Islet precursor cell (in vitro differentiated cells): ENCODE measurements at places on chromosomes 7 and 10.

DNA sequence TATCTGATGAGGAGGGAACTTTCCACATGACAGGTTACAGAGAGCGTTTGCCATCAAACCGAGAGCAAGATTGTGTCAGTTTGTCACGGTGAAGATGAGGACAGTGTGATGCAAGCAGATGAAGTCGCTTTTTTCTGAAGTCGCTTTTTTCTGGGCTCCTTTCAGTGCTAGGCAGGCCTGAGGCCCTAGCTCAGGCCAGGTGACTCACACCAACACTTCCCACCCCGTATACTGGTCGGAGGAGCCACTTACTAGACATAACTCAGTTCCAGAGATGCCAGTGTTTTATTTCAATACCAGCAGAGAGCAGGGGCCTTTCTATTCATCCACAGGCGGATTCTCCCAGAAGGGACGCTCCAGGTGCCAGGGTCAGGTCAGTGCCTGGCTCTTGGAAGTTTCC is 58.9 kb downstream of the SFMBT2 start:
- DNase-seq: peak; percentile 60

- DNase-seq: no peak
These were observed 96.6 kb downstream of the FAM53B start for GRCh38 chr10:124647421-124648130.

GRCh38 chr7:140966561-140967233 is 42.0 kb upstream of the BRAF start:
- DNase-seq: no peak

GRCh38 chr10:11197266-11197712 is 179.6 kb downstream of the CELF2 start:
- peak; percentile 5 for DNase-seq

DNA sequence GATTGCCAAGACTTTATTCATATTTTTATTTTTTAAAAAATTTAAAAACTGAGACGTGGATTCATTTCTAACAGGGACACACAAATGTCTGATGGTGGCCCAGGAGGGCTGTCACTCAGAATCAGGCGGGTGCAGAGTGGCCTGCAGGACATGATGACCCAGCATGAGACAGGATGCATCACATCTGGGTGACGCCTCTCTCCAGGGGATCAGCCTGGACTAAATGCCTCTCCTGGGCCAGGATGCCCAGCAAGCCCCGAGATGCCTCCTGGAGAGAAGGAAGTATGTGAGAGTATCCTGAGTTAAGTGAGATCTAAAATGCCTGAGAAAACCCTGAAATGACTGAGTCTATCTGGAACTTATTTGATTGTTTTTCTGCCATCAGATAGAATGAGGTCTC is 16.9 kb upstream of the MTURN start:
- DNase-seq: no peak

DNA sequence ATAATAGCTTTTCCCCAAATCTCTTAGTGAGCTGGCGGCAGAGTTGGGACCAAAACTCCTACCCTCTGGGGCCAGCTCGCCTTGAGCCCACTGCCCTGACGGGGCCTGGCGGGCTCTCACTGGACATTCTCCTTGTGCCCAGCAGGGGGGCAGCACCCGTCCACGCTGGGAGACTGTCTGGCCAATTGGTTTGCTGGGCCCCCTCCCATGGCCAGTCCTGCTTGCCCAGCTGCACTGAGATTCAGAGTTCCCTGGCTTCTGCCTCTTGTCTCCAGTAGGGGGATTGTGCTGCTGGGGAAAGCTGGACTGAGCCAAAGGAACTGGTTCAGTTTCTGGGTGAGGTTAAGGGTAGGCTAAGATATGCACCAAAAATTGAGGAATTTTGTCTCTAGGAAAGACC is 59.8 kb downstream of the RAMP3 start:
- peak; percentile 88 for DNase-seq

GRCh38 chr10:22573820-22574569 is 140.4 kb downstream of the PIP4K2A start:
- peak; percentile 55 for DNase-seq

DNA sequence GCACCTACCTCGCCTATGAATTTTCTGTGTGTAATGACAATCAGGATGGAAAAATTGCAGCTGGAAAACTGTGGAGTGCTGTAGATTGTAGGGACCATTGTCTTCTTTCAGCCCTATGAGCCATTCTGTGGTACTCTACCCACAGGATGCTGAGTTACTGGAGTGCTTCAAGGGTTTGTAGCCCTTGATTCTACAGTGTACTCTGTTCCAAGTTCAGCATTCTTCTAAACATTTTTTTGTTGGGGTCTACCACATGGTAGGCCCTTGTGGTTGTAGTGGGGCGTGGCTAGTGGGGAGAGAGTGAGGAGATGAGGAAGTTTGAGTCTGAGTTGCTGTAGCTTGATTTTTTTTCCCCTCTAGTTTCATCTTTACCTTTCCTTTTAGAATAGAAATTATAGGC is 33.5 kb downstream of the REEP3 start:
- DNase-seq: no peak

DNA sequence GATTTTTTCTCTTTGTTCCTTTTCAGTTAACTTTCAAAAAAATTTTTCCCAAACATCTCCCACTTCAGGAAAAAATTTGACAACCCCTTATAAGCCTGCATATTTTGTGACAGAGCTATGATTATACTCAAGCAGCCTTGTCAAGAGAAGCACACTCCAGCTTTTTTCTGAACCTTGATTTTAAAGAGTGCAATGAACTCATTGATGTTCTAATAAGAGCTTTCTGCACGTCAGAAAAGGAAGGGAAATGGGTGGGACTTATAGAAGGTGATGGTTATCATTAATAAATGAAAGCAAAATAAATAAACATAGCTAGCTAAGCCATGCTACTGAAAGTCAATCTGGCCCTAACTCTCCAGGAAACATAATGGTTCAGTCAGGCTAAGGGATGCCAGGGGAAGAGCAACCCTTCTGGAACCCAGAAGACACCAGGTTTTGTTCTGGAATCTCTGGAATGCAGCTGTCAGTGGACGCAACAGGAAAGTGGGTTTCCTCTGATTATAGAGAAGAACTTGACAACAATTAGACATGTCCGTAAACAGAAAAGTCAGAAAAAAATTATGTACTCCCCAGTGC is 76.1 kb downstream of the NHLRC2 start:
- DNase-seq: peak; percentile 61

DNA sequence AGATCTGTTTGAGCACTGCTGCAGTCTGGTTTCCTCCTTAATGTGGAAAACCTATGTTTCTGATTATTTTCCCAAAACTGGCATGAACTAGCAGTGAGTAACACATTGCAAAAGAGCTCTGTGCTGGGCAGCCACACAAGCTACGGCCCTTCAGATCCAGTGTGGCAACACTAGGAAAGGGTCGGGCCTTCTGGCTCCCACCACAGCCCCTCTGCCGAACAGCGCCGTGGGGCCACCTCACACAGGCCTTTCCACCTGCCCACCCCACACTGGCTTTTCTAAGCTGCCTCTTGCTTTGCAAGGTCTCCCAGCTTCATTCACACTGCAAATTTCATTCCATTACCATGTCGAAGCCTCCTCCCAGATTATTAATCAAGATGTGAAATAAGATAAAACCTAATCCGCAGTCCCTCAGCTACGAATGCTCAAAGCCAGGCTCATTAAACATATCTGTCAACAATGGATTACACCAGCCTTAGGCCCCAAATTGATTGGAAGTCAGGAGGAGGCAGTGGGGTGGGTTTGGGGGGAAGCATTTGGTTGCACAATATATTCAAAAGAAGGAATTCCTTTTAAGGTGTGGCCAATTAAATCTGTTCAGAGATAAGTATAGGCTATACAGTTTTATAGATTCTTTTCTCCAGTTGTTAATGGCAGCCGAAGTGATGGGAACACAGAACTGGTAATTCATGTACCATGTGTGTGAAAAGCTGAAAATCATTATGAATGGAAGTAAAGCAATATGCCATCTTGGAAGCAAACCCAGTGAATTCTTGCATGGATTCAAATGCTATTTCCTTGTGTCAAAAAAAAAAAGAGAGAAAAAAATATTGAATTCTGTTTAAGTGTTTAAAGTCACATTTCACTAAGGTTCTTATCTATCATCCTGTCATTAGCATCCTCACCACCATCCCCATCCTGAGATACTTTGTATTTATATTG is 223.7 kb downstream of the MTERF1 start:
- no peak for DNase-seq

DNA sequence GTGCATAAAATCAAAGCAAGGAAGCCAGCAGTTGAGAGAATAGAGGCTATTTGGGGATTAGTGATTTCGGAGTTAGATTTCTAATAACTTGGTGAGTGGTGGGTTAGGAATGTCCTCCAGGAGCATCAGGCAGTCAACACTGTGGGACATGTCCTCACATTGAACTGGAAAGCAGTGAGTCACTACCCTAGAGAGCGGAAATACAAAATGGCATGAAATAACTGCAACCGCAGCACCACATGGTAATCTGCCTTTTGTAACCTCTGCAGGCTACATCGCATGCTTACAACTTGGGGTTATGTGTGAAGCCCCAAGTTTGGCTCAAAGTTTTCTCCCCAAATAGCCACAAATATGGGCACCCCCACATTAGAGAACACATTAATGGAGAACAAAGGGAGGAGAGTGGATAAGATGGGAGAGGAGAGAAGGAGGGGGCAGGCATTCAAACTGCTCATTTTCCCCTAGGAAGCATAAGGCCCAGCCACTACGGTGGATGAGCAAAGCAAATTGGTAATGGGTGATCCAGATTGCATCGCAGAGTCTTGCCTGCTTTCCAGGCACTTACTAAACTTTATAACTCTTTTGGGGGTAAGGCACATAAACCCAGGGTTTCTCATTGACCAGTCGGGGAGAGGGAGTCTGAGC is 22.0 kb upstream of the SLF2 start:
- DNase-seq: peak; percentile 73

GRCh38 chr10:104556831-104557230 is 84.3 kb upstream of the SORCS3 start:
- no peak for DNase-seq

- no peak for DNase-seq
These were observed 20.1 kb downstream of the P4HA1 start for GRCh38 chr10:73076360-73077183.

GRCh38 chr10:102627736-102628293 is 16.5 kb upstream of the TRIM8 start:
- peak; percentile 78 for DNase-seq

- DNase-seq: peak; percentile 74
These were observed 581 bp downstream of the PTPRZ1 start for GRCh38 chr7:121873289-121874194.

DNA sequence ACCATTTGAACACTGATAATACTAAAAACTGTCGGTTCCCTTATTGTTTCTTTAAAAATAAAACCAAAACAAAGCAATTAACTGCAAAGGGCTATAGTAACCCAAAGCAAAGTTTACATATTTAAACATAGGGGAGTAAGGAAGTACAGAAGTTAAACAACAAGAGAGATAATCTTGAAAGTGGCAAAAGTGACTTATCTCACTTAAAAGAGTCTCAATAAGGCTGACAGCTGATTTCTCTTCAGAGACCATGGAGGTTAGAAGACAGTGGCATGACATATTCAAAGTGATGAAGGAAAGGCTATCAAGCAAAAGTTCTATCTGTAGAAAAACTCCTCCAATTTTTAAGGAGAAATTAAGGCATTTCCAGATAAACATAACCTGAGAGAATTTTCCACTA is 233.5 kb upstream of the HDAC9 start:
- no peak for DNase-seq

- no peak for DNase-seq
These were observed 1234.0 kb downstream of the SORCS3 start for GRCh38 chr10:105875050-105875449.

GRCh38 chr7:39757604-39758003 is 134.2 kb downstream of the RALA start:
- DNase-seq: no peak

- no peak for DNase-seq
These were observed 2.6 kb downstream of the BPGM start for GRCh38 chr7:134649226-134649775.

DNA sequence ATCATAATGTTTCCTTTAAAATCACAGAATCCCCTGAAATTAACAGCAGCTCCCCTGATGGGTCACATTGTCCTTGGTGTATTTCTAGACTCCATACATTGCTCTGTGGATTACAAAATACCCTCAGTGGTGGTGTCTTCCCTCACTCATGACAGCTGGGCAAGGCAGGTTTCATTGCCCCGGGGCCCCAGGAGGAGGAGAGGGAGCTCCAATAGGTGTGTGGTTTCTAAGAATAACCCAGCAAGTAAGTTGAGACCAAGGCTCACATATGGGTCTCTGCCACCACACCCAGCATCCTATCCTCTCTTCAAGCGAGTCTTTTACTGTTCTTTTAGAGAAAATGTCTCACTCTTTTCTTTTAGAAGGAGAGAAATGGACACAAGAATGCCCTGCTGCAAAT is 63.6 kb downstream of the PKD1L1 start:
- DNase-seq: no peak

DNA sequence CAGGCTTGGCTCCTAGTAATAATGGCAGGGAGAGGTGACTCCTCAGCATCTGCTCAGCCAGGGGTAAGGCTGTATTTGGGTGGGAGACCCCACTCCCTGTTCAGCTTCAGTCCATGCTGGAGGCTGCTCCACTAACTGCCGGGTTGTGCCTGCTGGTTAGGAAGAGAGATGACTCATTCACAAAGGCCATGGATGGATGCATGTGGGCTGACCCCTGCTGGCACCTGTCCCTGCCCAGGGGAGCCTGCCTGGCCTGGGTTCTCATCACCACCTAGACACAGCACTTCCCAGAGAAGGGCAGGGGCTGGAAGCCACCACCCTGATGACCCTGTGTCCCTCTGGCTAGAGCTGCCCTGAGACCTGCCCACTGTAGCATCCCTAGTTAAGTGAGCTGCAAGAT is 59.0 kb downstream of the VSTM4 start:
- DNase-seq: peak; percentile 50

DNA sequence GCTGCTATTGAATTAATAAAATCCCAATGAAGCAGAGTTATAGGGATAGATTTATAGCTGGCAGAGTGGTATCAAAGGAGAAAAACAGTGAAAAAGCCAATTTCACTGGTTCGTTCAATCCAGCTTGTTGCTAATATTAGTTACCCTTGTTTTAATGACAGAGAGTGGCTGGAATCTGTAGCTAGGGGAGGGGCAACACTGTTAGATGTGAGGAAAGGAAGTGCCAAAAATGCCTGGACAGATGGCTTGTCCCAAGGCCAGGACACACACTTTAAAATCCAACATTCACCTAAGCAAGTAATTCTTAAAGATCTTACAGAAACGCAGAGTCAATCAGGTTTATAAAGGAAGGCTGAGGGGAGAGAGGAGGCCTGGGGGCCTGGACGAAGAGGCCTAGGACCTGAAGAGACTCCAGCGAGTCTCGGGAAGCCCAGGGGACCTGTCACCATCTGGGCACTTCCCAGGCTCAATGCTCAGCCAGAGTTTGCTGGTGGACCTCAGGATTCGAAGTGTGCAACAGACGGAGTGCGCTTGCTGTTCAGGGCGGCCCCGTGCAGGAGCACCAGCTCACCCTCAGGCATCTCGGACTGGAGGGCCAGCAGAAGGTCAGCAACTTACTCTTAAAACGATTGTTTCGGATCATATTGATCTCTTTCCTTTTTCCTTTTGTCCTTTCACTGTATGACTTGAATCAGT is 36.7 kb downstream of the TMEM248 start:
- no peak for DNase-seq
